Uterus (tissue), 4 donors: ENCODE measurements at places on chromosomes 7 and 10. TPM values are rescaled to one million over a fixed set of nuclear protein-coding genes. Genes with fewer than 3 reads are reported as not detected.

GRCh38 chr10:111246814-111247452, 170.1 kb downstream of the ADRA2A start:
- no peak for DNase-seq

- no peak for DNase-seq
These were observed 772.3 kb upstream of the GHITM start for GRCh38 chr10:83367036-83367435.

DNA sequence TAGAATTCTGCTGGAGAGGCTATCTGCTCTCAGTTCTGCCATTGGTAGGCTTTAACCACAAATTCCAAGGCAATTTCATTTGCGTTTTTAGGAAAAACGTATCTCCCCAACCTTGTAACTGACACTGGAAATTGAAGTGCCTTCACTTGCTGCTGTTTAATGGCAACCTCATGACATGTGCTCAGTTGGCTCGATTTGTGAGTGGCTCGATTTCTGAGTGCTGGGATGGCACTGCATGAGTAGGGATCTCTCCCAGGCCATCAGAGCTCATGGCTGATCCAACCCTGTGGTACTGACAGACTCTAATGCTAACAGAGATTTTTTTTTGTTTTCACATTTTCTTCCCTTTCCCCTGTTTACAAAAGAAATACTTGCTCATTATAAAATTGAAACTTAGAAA, 56.0 kb downstream of the SUFU start:
- no peak for DNase-seq

DNA sequence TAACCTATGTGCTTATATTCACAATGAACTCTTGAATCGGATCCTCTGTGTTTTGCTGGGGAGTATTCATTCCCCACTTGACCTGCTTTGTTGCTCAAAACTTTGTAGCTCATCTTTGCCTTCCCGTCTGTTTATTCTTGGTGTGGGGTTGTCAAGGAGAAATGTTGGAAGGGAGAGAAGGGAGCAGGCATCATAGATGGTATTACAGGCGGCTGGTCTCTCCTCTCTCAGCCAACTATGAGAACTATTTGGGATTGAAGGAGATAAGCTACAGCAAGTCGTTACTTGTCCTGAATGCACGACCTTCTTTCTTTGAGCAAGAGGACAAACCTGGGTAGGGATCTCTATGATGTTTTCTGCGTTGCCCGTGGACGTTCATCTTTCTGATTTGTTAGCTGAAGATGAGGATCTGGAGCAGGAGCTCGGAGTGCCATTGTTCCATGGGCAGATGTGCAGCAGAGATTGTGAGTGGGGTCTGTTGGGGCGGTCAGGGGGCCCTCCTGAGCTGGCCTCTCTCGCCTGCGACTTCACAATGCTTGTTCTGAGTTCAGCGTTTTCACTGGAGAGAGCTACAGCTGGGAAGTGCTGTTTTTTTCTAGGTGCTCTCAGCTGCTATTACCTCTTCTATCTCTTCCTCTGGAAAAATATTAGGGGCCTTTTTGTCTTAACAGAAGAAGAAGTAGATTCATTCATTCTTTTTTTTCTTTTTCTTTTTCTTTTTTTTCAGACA, 126.9 kb upstream of the KLF6 start:
- DNase-seq = no peak

DNA sequence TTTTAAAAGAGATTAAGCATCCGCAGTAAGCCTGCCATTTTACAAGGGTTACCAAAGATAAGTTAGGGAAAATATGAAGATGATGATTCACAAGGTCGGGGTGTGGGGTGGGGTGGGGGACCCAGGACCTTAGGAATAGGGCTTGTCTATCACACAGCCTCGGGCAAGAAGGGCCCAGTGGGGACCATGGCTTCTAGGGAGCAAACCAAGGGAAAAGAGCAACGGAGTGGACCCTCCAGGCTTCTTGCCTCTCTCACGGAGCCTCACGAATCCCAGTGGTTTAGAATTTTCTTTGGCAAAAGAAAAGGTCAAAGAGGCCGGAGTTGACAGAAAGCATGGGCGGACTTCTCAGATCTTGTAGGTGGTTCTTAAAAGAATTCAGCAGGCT, 1.3 kb downstream of the PRKCQ start:
- DNase-seq = no peak

The CRYGN gene
- 0.73 TPM for total RNA-seq

DNA sequence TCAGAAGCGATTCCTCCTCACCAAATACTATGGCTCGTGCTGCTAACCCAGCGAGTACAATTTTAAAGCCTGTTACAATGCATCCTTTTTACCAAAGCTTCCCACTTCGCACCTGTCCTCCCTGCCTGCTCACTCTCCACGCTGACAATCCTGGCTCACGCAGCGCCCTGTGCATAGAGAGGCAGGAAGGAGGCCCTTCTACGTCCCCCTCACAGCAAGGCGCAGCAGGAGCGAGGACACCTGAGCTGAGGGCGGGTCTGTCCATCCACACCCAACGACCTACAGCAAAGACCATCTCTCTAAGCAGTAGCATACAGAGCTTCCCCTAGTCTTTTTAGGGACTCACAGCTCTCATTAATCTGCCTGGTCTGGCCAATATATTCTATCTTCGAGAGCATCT, 46.0 kb downstream of the MKI67 start:
- no peak for DNase-seq

DNA sequence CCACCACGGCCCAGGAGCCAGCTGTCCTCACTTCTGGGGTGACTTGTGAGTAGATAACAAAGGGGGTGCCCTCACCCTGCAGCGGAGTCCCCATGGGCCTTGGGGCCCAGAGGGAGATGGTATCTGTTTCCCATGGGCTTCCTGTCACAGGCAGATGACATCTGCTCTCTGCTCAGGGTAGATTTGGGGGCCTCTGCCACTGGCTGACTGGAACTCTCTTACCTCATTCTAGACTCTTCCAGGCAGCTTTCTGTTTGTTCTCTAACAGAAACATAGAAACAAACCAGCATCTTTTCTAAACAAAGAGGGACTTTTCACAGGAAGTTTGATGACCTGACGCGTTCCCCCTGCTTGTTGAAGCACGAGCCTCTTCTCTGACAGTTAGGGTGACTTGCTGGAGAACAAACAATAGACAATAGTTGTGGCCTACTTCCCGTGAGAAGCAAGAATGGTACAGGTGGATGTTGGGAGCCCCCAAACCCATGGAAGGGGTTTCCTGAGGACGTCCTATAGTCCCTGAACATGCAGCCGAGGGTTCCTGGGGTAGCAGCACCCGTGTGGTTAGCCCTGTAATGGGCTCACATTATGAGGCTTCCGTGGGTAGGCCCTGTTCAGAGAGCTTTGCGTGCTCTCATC, 61.6 kb downstream of the GRK5 start:
- DNase-seq = no peak

The HIP1 gene
- 27.0 TPM for total RNA-seq

The IDI2 gene
- not detected for total RNA-seq

The SAMD8 gene
- 25.4 TPM for total RNA-seq

GRCh38 chr10:124510759-124511158, 49.1 kb downstream of the LHPP start:
- no peak for DNase-seq

- no peak for DNase-seq
These were observed 503.7 kb downstream of the TNS3 start for GRCh38 chr7:47078241-47078640.

GRCh38 chr10:124322191-124322980, 96.3 kb downstream of the OAT start:
- DNase-seq = no peak

GRCh38 chr10:123748711-123749110, 82.6 kb downstream of the GPR26 start:
- DNase-seq = no peak

The LIPF gene
- 4.4 TPM for total RNA-seq

The NHLRC2 gene
- total RNA-seq = 52.2 TPM

- peak; percentile 50 for DNase-seq
These were observed 36.0 kb downstream of the CCNY start for GRCh38 chr10:35372329-35372728.

- DNase-seq = no peak
These were observed 307.8 kb downstream of the GPAM start for GRCh38 chr10:111875725-111876124.

DNA sequence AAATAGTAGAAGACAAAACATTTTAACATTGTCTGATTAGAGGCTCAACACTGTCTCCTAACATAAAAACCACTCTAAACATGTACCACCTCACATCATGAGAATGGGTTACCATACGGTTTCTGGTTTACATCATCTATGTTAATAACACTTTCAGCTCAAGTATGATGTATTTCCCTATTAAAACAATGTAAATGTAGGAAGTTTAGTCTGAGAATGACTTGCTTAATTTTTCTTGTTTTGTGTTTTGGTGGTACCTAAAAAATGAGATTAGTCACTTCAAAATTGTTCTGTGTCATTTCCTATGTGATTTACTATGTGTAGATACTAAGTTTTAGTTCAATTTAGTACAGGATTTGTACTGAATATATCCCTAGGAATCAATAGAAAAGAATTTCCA, 195.8 kb upstream of the SEMA3C start:
- DNase-seq = no peak

The AS3MT gene
- total RNA-seq = 0.51 TPM

DNA sequence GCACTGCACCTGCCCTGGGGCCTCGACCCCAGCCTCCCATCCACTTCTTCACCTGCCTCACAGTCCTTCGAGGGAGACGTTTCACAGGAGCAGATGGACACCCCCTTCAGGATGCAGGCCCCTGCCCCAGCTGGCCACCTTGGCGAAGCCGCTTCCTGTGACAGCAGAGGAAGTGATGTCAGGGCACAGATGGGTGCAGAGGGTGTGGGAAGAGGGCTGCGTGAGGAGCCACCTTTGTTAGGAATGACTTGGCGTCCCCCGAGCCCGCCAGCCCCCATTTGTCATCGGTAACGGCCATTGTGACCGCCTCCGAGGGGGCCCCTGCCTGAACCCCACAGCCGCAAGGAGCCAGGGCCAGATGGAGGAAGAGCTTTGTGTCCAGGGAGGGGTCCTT, 47.4 kb upstream of the SLC29A3 start:
- no peak for DNase-seq

DNA sequence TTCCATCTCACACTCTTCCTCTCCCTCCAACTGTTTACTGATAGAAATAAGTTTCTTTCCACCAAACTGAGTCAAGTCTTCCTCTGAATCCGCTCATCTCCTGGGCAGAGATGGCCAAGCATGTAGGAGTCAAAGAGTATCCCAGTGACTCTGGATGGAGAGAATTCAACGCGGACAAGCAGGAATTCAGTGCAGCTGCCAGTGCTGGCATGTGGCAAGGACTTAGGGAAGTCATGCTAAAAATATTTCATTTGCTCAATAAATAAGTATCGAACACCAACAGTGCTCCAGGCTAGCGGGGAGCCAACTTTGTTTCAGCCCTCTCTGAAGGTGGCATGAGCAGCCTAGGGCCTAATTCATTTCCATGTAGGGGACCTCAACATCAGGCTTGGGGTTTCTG, 351.6 kb upstream of the ZMIZ1 start:
- DNase-seq = no peak
